SW 1271 (cell line): ENCODE measurements at places on chromosomes 3 and 15.

DNA sequence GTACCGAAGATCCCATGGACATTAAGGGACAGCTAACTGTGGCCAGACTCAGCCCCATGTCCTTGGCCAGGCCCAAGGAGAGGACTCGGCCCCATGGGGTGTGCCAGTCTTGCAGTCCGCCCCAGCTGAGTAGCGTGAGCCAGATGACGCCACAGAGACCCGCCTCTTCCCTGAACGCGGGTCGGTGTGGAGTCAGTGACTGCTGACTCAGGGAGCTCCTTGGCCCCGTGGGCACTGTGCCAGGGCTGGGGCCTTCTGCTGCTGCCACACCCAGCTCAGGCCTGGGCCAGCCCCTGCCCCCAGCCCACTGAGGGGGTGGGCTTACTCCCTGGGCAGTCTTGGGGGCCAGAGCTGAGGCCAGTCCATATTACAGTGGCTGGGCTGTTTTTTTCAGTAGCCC, 52.8 kb downstream of the PLXNA1 start:
- DNase-seq, result no peak

GRCh38 chr15:73022161-73022560, 30.1 kb upstream of the NEO1 start:
- no peak for DNase-seq

DNA sequence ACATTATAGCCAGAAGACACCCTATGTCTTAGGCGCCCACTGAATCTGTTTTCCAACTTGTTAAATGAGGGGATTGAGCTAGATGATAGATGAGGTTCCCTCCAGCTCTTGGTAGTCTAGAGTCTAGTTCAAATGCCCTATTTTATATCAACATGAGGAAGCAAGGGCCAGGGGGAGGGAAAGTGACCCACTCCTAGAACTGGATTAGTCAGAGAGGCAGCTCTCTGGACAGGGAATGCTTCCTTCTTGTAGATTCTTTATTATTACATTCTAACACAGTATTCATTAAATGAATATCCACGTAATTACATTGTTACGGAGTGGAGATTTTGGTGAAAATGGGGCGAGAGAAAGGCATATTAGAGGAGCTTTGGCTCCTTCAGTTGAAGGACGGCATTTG, 89.5 kb downstream of the RAD18 start:
- no peak for DNase-seq

DNA sequence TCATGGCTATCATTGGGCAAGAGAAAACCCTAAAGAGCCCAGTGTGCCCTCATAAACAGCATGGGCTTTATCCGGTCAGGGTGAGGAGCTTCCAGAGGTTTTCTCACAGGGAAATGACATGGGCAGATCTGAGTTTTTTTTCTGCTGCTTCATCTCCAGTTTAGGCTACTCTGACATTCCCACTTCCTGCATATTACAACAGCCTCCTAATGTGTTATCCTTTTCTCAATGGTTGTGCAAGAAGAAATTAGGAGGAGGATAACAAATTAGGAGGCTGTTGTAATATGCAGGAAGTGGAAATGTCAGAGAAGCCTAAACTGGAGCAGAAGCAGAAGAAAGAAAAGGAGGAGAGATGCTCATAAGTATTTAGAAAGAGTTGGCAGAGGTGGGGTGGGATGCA, 175.6 kb downstream of the MTHFS start:
- no peak for DNase-seq

DNA sequence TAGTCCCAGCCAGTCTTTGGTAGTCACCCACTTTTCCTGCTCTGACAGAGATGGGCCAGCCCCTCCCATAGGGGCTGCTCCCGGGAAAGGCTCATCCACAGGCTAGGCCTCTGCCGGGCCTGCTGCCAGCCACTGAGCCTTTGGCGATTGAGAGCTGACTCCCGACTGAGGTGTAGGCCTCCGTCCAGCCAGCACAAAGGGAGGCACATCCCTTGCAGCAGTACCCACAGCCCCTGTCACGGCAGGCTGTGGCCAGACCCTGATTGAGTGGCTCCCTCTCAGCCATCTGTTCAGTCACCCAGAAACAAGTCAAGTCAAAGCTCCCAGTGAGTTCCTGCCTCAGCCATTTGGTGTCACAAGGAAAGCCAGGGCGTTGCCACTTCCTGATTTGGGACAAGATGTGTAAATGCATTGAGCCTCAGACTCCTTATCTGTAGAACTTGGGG, 6.2 kb upstream of the PAK6 start:
- no peak for DNase-seq

GRCh38 chr3:53674582-53674981, 171.6 kb downstream of the CHDH start:
- DNase-seq, result no peak

- no peak for DNase-seq
Observed at GRCh38 chr3:171890398-171890797, 47.2 kb downstream of the TMEM212 start.

DNA sequence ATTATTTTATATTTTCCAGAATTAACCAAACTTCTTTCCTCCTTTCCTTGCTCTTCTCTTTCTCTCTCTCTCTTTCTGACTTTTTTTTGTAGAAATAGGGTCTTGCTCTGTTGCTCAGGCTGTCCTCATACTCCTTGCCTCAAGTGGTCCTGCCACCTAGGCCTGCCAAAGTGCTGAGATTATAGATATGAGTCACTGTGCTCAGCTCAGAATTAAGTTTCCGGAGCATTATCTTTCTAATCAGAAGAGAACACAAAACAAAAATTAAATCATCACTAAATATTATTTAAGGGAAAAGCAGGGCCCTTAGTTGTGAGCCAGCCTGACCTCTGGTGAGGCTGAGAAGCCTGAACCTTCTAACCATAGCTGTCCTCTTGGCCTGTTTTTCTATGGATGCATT, 168.2 kb downstream of the SOX2 start:
- no peak for DNase-seq

DNA sequence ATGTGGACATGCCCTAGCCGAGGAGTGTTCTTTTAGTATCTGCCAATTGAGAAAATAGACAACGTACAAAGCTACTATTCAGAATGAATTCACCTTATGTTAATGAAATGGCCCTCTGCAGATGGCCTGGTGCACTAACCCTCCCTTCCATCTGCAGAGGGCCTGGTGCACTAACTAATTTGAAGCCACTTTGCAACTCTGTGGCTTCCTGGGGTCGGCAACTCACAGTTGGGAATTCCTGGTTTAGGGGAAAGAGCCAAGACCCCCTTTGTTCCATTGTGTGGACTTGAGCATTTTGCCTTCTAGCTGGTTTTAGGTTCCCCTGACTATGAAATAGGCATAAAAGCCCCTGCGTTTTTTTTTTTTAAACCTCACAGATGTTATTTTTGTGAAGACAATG, 204.3 kb upstream of the UBE3A start:
- no peak for DNase-seq
